Suppressor macrophage (primary cell): ENCODE measurements at places on chromosomes 7 and 10.

- no peak for DNase-seq
Observed at GRCh38 chr7:38138171-38138570, 39.9 kb upstream of the STARD3NL start.

DNA sequence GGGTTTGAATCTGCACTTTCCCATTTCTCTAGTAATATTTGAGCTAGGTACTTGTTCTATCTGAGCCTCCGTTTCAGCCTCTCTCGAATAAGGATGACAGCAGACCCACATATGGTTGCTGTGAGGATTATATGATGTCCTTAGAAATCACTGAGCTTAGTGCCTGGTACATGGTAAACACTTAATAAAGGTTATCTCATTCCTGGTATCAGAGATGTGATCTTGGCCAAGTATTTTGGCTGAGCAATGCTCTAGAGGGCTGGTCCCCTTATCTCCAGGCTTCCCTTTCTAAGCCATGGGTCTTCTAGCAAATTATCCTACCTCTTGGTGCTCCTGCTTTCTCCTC lies 407 bp upstream of the MKRN1 start:
- no peak for DNase-seq

GRCh38 chr10:123930340-123931001 lies 38.9 kb upstream of the CPXM2 start:
- DNase-seq, result no peak

DNA sequence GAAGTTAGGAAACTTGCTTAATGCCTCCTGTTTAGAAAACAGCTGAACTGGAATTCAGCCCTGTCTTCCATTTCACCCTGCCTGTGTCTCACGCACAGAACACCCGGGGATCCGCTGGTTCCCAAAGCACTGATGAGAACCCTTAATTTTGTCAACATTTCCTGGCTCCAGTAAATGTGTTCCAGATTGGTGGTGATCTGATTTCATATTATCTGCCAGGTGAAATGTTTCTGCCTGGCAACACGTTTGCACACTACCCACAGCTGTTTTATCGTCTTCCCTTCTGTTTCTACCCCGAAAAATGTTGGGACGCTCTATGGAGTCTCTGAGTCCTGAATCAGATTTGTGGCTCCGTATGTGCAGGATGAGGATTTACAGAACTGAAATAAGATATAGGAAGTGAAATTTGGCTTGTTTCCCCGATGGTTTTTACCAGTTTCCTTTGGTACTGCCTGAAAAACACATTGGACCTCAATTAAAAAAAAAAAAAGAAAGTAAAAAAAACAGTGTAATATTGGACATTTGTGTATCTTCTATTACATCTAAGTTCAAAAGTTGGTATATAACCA lies 29.0 kb downstream of the MRC1 start:
- DNase-seq, result peak; percentile 80

GRCh38 chr10:83607959-83608745 lies 531.2 kb upstream of the GHITM start:
- no peak for DNase-seq

DNA sequence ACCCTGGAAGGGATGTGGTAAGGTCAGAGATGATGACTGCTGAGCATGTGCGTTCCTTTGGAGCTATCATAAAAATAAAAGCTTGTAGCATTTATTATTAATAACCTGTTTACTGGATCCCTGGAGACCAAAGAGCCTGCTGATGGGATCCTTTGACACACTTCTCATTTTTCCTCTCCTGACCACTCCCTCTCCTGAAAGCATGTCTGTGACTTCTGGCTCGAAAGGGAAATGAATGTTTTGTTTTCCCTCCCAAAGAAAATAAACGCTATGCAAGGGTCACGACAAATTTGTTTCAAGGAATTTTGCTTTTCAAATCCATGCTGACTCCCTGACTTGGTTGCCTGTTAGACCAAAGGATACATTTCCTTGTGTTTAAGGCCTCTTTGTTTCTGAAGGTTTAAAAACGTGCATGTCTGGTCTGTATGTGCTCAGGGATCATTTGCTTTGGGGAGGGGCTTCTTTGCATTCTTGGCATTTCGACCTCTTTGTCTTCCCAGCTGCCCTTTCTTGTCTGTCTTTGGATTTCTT lies 185.1 kb upstream of the AGK start:
- DNase-seq, result no peak

DNA sequence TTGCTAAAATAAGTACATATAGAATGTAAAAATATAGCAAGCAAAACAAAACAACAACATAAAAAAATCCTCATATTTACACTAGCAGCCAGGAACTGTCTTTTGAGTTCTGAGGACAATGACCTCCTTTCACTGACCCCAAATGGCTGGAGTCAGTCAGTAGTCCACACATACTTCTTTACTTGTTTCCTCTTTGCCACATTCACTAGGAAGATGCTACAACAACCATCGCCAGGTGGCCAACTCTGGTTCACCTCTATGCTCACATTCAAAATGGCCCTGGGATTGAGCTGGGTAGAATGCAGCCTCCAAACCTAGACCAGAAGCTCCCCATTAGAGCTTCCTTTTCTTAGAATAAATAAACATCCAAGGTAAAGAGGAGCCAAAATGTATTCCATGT lies 356.2 kb downstream of the PLXNA4 start:
- DNase-seq, result no peak

DNA sequence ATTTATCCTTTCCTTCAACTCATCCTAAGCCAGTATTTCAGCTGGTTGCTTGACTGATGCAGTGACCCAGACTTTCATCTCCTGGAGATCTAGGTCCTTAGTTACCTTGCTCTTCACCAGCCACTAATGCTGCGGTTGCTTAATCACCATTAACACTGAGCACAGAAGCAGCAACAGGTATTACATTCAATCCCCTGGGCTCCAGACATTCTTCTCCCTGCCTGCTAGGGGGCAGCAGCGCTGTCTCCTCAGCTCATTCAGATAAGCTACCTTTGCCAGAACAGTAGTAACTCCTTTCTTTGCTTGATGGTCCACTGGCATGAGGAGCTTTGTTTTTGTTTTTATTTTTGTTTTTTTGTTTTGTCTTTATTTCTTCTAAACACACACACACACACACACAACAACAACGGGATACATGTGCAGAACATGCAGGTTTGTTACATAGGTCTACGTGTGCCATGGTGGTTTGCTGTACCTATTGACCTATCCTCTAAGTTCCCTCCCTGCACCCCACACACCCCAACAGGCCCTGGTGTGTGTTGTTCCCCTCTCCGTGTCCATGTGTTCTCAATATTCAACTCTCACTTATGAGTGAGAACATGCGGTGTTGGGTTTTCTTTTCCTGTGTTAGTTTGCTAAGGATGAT lies 1043.2 kb upstream of the C7orf33 start:
- DNase-seq, result peak; percentile 36

GRCh38 chr10:17533731-17534130 lies 79.3 kb upstream of the ST8SIA6 start:
- DNase-seq, result no peak

GRCh38 chr10:110503528-110504110 lies 5.9 kb downstream of the DUSP5 start:
- DNase-seq, result no peak

GRCh38 chr7:27147199-27148030 lies at the start of gene HOXA6:
TSS of gene HOXA6 (minus strand) at chr7:27147774. CDS start at chr7:27147749, 25 bp downstream.
- DNase-seq, result peak; percentile 22

DNA sequence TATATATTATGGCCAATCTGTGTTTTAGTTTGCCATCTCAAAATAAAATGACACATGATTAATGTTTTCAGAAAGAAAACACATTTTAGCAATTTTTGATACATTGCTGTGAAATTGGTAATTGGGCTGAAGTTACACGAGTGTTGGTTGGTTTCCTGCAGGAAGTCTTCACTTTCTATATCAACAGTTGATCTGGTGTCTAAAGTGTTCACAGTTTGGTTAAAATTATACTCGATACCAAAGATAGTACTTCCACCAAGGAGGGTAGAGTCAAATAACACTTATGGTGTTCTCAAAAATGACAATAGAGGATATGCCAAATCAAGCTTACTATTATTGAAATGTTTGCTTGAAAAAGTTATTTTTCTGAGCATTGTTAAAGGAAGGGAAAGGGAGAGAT lies 120.3 kb upstream of the GLCCI1 start:
- DNase-seq, result no peak

DNA sequence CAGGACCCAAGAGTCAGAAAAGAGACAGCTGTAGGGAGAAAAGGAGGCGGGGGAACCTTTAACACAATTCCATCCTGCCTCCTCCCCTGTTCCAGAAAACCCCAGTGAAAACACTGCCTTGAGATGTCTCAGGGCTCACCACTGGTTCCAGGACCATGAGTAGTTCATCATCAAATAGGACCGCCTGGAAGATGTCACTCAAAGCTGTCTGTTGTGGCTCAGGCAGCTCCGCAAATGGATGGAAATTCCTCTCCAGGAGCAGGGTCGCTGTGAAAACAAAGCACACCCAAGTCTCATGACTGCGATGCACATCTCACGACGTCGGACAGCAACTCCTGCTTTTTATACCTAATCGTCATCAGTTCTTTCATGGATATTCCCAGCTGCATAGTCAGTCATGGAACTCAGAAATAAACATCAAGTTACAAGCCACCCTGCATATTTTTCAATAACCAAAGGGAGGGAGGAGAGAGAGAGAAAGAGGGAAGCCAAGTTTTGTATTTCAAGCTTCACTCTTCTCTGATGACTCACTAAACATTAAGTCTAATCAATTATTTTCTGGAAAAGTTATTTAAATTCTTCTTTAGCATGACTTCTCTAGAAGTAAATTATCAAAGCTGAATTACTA lies 49.2 kb downstream of the GSDME start:
- DNase-seq, result no peak

DNA sequence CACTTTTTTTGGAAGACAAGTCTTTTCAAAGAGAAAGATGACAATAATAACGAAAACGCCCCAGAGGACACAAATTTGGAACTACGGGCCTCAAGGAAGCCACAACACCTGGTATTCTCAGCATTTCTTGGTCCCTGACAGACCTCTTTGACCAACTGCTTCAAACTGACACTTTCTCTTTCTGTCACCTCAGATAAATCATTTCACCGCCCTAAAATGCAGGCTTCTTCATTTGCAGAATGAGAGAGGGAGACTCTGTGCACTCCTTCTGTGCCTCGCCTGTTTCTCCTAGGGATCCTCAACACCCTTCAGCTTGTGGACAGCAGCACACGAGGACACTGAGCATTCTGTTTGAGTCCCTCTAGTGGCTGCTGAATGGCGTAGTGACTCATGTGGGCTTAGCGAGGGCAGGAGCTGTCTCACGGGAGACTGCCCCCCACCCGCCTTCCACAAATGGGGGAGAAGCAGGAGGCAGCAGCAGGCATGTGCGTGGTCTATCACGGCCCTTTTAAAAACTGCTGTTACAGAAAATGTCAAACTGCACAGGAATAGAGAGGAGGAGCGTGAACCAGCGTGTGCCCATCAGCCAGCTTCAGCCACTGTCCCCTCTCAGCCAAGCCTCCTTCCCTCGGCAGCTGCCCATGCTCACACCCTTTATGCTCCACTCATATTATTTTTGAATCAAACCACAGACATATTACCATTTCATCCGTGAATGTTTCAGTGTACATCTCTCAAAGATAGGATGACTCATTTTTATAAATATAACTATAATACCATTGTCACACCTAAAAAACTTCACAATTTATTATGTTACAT lies 41.4 kb downstream of the GSDME start:
- DNase-seq, result peak; percentile 24

DNA sequence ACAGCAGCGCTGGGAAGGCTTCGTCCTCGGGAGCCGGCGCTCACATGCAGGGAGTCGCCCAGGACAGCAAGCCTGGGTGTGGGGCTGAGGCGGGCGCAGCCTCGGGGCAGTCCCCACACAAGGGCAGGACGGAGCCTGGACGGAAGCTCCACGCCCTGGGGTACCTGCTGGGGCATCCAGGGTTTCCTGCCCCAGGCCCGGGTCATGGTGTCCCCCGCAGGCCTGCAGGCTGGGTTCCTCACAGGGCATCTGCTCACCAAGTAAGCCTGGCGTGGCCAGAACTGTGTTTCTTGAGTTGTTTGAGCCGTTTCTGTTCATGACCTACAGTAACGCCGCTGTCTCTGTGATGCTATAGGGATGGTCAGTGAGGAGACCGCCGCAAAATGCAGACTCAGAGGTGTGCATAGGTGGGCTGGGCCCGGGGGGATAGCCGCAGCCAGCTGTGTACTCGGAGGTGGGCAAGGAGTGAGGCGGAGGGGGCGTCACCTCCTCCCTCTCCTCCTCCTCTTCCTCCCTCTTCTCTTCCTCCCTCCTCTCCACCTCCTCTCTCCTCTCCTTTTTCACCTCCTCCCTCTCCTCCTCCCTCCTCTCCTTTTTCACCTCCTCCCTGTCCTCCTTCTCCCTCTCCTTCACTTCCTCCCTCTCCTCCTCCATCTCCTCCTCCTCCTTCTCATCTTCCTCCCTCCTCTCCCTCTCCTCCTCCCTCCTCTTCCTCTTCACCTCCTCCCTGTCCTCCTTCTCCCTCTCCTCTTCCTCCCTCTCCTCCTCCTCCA lies 438.9 kb downstream of the DNAJB6 start:
- DNase-seq, result no peak

DNA sequence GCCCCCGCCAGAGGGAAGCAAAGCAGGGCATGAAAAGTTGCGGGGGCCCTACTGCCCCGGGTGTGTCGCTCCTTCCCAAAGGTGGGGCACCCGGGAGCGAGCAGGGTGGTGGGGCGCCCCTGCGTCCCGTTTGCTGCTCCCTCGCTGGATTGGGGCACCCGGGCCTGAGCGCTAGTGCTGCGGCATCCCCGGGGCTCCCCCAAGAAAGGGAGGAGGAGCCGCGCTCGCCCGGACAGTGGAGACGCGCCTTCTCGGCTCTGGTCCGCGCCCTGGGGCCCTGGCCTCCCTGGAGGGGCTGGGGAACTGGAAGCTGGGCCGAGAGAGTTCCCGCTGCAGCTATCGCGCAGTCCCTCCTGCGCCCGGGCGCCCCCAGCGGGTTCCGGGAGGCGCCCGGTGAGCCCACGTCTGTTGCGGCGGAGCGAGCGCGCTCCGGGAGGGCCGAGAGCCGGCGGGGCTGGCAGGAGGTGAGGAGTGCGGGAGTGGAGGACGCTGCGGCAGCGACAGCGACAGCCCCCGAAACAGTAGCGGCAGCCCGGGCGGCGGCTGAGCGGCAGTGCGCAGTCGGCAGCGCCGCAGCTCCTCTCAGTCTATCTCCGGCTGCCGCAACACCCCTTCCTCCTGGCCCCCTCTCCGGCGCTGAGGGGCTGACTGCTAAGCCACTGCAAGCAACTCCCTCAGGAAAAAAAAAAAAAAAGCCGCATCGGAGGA lies 504 bp upstream of the BMPER start:
- no peak for DNase-seq

DNA sequence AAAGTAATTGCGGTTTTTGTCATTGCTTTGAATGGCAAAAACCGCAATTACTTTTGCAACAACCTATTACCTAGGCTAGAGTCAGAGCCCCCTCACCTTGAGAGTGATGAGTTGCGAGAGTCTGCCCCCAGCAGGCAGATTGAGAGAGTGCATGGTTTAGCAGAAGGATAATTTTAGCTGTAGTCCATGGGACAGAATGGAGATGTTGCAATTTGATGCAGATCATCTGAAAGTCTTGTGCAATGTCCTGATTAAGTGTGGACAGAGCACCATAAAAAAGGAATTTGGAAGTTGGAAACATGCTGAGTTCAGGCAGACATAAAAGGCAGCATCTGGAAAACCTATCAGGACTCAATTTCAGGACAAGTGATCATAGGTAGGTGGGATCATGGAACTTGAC lies 48.7 kb downstream of the GPR141 start:
- DNase-seq, result peak; percentile 81

- DNase-seq, result no peak
Observed at GRCh38 chr7:53318566-53318965, 283.1 kb downstream of the POM121L12 start.
